ENCODE measurements at places on chromosomes 7 and 10.
A peak's percentile ranks its signal among the peaks of the same experiment; 100 is the strongest.

GRCh38 chr10:2993636-2994035 is 73.7 kb upstream of the PFKP start:
- no peak for DNase-seq

DNA sequence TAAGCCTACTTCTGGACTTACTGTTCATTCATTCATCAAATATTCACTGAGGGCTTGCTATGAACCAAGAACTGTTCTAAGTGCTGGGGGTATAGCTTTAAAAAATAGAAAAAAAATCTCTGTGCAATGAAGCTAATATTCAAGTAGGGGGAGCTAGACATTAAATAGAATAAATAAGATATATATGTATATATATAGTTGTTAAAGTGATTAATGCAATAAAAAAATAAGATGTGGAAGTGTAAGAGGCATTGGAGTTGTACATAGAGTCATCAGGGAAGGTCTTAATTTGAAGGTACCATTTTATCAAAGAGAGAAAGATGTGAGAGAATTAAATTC is 181.2 kb upstream of the AGR3 start:
- no peak for DNase-seq

- no peak for DNase-seq
Measured at GRCh38 chr10:108521827-108522492, 1357.5 kb upstream of the SORCS1 start.

- DNase-seq: no peak
Measured at GRCh38 chr10:58651040-58651439, 138.4 kb downstream of the BICC1 start.

DNA sequence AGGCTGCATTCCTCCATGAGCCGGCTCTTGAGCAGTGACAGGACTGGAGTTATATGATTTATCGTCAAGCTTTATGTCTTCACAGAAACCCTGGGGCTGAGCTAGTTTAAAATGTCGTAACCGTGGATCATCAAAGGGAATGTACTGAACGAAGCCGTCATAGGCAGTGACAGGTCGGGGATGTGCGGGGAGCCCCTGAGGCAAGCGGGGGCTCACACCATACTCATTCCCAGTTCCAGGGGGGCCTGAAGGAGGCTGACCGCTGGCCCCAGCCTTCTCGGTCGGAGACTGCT is 30.7 kb downstream of the JCAD start:
- no peak for DNase-seq

- no peak for DNase-seq
Measured at GRCh38 chr10:128540128-128540762, 414.0 kb upstream of the MKI67 start.

GRCh38 chr7:29322023-29322712 is 127.6 kb downstream of the CHN2 start:
- DNase-seq: no peak

DNA sequence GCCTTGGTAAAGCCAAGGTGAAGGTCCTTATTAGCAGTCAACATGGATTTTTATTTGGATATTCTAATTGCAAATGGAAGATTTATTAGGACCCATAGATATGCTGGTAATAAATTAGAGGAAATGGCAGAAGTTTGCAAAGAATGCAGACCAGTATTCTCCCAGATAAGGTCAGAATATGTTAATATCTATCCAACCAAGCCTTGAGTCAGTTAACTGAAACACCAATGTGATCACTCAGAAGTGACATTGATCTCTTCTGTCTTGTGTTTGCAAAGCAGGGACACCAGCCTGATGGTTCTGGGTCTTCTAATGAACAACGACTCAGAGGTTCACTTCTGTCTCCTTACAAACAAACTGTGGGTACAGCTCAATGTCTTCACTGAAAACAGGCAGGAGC is 21.5 kb downstream of the UROS start:
- no peak for DNase-seq

DNA sequence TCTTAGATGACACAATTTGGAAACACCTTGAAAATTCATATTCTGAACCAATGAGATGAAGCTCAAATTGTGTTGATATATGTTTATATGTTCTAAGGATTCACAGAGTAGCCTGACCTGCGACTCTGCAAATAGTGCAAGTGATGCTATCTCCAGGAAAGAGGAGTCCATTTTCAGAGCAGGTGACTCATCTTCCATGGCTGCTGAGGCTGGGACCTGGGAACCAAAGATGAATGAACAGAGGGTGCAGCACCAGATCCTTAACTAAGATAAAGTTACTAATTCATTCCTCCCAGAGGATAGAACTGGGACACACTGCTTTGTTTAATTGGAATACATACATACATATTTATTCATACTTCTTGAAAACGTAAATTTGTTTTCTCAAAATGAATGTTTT is 240.6 kb upstream of the SEMA3C start:
- DNase-seq: no peak

- no peak for DNase-seq
Measured at GRCh38 chr10:44056206-44056605, 328.7 kb downstream of the CXCL12 start.

DNA sequence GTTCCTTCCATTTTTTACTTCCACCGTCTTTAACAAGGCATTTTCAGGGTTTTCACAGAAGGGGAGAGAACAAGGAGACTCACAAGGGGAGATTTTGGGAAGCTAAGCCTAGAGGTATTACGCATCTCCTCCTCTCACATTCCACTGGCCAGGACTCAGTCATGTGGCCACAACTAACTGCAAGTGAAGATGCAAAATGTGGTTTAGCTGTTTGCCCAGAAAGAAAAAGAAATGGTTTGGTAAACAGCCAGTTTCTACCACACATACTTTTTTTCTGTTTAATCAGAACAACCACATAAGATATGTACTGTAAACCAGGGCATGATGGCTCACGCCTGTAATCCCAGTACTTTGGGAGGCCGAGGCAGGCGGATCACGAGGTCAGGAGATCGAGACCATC is 21.4 kb upstream of the HELLS start:
- no peak for DNase-seq

DNA sequence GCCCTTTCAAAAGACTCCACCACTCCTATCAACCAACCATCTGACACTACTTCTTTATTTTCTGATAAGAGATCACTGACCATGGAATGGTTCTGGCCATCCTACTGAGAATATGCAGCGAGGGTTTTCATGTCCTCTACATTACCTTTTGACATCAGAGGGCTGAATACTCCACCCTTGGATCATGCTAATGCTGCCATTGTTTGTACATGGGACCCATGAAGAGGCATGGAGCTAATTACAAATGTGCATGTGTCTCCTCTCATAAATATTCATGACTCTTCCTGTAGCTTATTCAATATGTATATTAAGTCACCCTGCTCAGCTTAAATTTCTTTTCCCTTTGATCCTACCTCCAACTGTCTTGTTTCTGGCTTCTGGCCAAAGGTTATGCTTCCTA is 1065.8 kb upstream of the GHITM start:
- no peak for DNase-seq

- DNase-seq: no peak
Measured at GRCh38 chr10:90860790-90861189, 3.0 kb upstream of the HTR7 start.

- DNase-seq: no peak
Measured at GRCh38 chr10:104339469-104340110, 1.3 kb upstream of the ITPRIP start.

DNA sequence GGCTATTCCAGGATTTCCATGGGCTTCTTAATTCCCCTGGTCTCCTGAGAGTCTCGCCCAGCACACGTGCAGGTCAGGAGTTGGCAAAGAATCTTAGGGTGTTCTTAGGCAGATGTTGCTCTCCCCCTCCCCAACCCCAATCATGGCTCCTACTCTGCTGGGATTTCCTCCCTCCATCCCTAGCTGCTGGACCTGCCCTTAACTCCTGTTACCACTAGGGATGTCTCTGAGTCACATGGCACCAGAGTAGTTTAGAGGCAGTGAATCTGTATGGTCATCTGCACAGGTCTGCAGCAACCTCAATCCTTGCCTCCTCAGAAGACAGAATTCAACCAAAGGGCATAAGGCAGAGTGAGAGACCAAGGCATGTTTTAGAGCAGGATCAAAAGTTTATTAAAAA is 51.8 kb upstream of the CHST3 start:
- DNase-seq: no peak

GRCh38 chr7:28889290-28889689 is 68.8 kb downstream of the TRIL start:
- no peak for DNase-seq

DNA sequence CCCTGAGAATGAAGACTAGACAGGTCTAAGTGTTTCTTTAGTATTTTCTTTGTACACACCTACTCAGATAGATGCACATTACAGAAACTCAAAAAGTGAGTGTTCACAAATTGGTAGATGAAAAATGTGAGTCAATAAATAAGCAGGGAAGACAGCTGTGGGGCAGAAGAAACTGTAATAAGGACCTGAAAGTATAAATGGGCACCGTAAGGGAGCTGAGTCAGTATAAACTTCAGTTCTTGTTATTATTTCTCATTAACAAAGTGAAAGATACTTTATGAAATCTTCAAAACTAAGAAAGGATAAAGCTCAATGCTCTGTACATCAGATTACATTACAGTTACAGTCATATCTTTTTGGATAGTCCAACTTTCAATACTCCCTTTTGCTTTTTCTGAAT is 2.5 kb downstream of the MTPN start:
- DNase-seq: no peak

DNA sequence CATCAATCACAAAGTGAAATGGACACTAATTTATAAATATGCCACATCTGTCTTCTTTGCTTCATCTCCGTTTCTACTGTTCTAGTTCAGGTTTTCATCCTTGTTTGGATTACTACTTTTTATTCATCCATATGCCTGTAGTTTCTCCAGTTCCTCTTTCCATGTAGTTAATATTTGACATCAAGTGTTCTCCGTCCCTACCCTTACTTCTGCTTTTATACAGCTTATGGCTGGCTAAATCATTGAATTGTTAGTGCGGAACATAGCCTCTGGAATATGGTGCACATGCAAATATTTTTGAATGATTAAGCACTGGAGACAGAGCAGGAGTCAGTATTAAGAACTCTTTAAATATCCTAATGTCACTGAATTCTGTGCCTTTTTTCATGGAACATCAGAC is 230.0 kb upstream of the PPP1R3A start:
- DNase-seq: no peak

GRCh38 chr7:31603046-31603445 is 84.0 kb upstream of the PPP1R17 start:
- DNase-seq: no peak

DNA sequence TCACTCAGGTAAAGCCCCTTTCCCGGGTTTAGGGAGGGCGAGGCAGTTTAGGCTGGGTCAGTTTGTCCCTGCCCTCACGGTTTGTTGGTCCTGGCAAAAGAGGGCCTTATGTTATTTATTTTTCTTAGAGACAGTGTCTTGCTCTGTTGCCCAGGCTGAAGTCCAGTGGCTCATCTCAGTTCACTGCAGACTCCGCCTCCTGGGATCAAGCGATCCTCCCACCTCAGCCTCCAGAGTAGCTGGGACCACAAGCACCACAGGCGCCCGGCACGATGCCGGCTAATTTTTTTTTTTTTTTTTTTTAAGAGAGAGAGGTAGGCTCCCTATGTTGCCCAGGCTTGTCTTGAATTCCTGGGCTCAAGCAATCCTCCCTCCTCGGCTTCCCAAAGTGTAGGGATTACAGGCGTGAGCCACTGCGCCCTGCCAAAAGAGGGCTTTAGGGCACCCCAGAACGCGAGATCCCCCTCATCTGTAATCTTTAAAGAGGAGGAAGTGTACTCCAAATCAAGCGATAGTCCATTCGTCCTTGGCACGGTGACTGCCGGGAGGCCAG is 626 bp upstream of the BMS1 start:
- peak; percentile 20 for DNase-seq

DNA sequence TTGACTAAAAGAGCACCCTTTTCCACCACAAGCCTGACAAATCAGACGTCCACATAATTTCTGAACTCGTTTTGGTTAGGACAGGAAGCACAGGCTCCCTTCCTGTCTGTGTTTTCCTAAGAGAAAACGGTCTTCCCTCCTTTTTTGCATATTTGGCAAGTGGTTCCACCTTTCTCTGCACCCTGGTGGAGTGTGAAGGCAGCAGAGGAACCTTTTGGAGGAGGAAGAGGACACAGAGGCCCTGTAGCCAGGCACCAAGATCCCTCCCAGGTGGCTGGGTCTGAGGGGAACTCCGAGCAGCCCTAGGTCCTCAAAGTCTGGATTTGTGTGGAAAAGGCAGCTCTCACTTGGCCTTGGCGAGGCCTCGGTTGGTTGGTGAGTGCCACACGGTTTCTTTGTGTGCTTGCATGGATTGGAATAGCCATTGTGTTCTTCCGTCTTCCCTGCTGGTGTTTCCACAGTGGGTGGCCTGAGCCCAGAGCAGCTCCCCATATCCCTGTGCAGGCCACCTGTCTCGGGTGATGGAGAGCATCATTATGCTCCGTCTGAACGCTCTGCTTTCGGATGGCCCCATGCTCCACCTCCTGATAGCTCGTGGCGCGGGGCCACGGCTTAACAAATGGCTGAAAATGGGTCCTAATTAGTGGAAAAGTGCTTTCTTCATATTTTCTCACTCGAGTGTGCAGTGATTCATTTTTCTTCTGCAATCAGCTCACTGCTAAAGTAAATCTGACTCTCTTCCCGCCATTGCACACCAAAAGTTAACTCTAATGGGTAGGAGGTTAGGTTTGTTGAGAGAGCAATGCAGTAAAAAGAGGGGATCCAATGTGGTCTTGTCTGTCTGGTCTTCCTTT is 4.2 kb downstream of the IKZF1 start:
- DNase-seq: no peak

- DNase-seq: no peak
Measured at GRCh38 chr10:105797234-105797890, 1156.3 kb downstream of the SORCS3 start.

GRCh38 chr10:63346015-63346441 is 119.7 kb downstream of the JMJD1C start:
- no peak for DNase-seq

GRCh38 chr10:128517167-128517566 is 390.9 kb upstream of the MKI67 start:
- DNase-seq: no peak

- no peak for DNase-seq
Measured at GRCh38 chr10:128124813-128125403, 1.3 kb downstream of the MKI67 start.

- DNase-seq: no peak
Measured at GRCh38 chr7:16450366-16450765, 15.2 kb downstream of the SOSTDC1 start.

DNA sequence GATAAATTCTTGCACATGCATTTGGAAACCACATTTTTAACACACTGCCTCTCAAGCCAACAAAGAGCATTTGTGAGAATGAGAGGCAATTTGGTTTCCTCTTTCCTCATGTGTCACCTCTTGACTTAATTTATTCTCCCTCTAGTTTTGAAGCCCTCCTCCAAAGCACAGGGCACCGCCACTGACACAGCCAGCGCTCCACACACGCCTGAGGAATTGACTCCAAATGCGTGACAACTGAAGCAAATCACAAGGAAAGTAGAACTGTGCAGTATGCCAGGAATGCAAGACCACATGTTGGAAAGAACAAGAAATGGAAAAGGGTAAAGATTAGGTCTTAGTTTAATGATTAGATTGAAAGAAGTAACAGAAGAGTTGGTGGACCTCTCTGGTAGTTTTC is 173.3 kb downstream of the LSM5 start:
- no peak for DNase-seq

All from breast epithelium (tissue), 4 donors.